CD4-positive, alpha-beta T cell treated with Interleukin-10 for 1 hour (primary cell): ENCODE measurements at places on chromosomes 3 and 15.

- no peak for DNase-seq
Observed at GRCh38 chr3:157921811-157922210, 184.4 kb downstream of the SHOX2 start.

DNA sequence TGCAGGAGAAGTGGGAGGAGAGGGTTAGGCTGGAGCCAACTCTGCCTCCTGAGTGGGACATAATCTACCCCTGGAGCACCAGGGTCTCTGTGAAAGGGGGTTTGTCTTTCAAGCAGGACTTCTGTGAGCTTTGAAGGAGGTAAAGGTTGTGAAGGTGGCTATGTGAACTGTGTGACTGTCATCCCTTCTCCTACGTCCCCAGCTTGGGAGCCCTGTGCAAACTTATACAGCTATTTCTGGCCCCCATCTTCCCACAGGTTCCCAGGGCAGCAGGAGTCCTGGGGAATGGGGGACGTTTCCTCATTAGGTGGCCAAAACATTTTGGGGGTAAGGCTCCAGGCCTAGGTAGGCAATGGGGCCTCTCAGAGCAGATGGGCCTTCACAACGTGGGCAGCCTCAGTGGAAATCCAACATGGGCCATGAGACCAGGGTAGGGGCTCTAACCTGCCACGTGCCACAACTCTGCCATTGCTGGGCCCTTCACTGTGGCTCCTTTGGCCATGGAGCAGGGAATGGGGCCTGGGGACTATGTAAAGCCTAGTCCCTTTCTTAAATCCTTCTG lies 3.5 kb downstream of the VIPR1 start:
- no peak for DNase-seq

GRCh38 chr15:94240480-94240879 lies 9.1 kb downstream of the MCTP2 start:
- no peak for DNase-seq

- peak; percentile 3 for DNase-seq
Observed at GRCh38 chr3:127546970-127547733, 43.4 kb downstream of the TPRA1 start.

DNA sequence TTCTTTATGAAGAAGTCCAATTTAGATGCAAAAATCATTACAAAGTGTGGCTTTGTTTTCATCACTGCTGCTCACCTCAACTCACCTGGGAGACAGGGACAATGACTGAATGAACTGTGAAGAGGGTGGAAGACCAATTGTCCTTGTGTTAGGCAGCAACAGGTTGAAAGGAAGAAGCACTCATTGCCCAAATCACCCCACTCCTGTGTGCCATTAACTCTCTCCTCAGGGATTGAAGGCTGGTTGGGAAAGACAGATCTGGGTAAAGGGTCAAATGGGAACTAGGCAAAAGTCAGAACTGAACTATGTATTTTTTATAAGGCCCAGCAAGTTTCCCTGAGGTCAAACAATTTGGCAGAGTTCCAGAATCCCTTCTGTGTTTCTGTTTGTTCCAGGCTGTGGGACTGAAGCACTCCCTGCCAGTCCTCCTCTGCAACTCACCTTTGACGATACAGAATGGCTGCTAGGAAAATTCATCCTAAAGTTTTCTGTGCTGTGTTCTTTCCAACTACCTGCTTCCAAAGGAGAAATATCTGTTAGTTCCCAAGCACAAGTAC lies 68.6 kb upstream of the CCDC39 start:
- DNase-seq, result no peak

GRCh38 chr15:41561104-41561776 lies 2.2 kb downstream of the TYRO3 start:
- DNase-seq, result no peak

GRCh38 chr3:11384074-11384473 lies 111.9 kb downstream of the ATG7 start:
- no peak for DNase-seq

DNA sequence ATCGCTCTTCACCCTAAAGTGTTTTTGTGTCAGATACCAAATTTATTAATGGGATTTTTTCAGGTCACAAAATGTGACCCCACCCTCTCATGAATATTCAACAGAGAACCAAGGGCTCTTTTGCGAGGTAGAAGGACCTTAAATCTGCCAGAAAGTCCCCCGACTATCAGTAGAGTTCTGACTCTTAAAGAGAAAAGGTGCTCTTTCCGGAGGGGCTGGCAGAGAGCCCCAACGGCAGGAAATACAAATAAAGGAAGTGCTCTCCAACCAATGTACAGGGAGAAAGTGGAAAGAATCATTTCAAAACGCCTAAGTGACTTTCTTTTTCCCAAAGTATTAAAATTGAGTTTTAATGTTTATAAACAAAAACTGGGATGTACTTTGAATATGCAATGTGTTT lies 517.2 kb downstream of the FOXP1 start:
- DNase-seq, result peak; percentile 70

DNA sequence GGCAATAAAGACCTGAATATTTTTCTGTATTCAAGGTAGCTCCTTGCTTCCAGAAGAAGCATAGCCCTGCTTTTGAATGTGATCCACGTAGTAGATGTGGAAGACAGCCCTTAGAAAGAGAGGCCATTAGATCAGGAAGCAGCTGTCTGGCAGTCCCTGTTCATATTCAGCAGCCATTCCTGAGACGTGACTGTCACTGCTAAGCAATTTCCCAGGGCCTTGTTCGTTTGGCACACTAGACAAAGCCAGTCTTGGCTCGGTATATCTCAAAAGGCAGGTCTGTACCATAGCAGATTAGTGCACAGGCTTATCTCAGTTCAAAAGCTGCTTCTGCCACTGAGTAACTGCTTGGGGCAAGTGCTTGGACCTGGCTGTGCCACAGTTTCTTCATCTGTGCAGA lies 287.8 kb upstream of the MCTP2 start:
- no peak for DNase-seq

GRCh38 chr15:90558171-90558573 lies 28.4 kb downstream of the CRTC3 start:
- DNase-seq, result no peak

DNA sequence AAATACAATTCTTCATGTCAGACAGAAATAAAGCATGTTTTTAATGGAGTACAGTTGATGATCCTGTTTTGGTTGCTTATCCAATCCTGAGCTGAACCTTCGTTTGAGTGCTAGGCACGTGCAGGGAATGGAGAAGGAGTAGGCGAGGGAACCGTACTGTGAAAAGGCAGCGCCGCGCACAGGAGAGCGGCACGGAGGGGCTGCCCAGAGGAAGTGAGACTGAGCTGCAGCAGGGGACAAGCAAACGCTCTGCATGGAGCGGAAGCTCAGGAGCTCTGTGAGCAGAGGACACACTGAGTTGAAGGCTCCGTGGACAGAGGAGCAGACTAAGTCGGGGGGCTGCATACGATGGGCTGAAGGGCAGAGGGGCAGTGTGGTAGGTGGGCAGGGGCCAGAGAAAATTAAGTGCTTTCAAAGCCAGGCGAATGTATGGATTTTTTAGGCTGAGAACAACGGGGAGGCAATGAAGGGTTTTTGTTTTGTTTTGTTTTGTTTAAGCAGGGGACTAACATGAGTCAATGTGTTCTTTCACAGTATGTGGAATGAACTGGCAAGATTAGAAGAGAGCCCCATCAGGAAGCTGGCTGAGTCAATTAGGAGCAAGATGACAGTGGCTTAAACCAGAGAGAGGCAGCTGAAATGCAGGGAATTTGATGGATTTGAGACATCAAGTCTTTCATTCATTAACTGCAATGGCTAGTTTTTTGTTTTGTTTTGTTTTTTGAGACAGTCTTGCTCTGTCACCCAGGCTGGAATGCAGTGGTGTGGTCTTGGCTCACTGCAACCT lies 23.8 kb upstream of the TM2D3 start:
- DNase-seq, result no peak

DNA sequence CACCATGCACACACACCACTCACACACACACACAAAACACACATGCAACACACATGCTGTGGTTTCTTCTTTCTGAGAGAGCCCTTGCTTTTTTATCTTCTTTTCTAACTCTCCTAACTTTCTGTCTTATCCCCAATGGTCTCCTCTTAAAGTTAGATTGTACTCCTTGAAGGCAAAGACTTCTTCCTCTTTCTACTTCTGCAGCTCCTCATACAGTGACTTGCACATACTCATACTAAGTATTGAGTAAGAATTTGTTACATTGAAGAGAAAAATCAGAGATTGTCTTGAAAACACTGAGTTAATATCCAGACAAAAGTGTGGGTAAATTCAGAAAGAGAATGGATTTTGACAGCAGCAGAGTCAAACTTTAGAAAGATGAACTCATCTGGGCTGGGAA lies 64.4 kb downstream of the GTPBP8 start:
- DNase-seq, result no peak

- no peak for DNase-seq
Observed at GRCh38 chr15:80557441-80558234, 137.5 kb upstream of the ABHD17C start.

DNA sequence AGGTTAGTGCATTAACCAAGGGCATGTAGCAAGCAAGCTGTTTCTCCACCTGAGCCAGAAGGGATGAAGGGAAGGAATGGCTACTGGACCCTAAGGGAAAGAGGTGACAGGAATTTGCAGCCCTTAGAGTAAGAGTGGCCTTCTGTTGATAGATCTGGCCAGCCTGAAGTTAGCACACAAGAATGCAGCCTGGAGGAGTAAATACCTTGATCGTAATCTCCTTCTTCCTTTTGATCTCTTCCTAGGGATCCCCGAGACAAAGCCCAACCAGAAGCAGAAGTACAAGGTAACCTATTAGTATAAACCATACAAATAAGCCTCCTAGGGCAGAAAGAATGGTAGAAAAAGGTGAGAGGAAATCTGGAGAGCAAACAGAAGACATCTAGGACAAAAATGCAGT lies 134.6 kb downstream of the ATP8B4 start:
- no peak for DNase-seq

DNA sequence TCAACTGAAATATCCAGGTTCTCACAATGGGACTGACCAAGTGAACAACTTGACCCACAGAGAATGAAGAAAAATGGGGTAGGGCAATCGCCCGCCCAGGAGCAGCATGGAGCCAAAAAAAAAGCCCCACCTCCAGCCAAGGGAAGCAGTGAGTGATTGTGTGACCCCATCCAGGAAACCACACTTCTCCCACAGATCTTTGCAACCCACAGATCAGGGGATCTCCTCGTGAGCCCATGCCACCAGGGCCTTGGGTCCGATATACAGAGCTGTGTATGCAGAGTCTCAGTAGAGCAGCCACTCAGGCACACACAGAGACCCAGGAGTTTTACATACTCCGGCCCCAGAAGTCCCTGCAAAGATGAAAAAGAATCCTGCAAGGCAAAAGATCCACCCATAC lies 35.7 kb downstream of the PYGO1 start:
- no peak for DNase-seq

DNA sequence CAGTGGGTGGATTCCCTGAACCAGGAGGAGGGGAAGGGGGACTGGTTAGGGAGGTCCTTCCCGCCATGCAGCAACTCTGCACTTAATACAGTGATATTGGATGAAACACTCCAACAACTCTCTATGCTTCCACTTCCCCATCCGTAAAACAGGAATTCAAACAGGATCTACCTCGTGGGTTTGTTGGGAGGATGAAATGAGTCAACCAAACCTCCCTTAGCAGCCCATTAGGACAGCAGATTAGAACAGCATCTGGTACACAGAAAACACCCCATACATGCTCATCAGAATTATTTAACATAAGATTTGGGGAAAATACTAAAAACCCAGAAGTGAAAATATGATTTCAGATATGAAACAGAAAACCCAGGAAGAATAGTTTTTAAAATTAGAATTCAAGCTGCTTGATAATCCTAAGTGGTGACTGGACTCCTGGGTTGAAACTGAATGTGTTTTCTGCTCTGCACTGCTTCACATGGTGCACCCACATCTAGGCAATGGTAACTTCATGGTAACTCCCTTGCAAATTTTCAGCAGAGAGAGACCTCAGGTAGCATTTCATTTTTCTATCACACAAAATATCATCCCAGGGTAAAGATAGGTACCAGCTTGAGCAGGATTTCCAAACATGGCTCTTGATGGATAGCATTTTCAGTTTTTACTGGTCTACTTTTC lies 326.8 kb upstream of the FRG2C start:
- no peak for DNase-seq

GRCh38 chr3:25007974-25008658 lies 419.9 kb upstream of the RARB start:
- no peak for DNase-seq
